ENCODE measurements at places on chromosomes 12 and 14.

DNA sequence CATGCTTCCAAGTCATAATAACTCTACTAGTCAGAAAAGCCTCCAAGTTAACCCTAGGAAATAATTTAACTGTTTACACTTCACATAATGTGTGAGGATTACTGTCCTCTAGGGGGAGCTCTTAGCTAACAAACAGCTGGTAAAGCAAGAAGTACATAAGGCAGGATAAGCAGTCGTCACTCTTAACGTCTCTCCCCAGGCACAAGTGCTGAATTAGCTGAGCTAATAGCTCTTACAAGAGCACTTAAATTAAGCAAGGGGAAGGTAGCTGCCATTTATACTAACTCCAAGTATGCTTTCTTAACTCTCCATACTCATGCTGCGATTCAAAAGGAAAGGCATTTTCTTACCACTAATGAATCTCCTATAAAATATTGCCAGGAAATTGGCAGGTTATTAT is 79.3 kb upstream of the TSPAN11 start:
- DNase-seq, result no peak

DNA sequence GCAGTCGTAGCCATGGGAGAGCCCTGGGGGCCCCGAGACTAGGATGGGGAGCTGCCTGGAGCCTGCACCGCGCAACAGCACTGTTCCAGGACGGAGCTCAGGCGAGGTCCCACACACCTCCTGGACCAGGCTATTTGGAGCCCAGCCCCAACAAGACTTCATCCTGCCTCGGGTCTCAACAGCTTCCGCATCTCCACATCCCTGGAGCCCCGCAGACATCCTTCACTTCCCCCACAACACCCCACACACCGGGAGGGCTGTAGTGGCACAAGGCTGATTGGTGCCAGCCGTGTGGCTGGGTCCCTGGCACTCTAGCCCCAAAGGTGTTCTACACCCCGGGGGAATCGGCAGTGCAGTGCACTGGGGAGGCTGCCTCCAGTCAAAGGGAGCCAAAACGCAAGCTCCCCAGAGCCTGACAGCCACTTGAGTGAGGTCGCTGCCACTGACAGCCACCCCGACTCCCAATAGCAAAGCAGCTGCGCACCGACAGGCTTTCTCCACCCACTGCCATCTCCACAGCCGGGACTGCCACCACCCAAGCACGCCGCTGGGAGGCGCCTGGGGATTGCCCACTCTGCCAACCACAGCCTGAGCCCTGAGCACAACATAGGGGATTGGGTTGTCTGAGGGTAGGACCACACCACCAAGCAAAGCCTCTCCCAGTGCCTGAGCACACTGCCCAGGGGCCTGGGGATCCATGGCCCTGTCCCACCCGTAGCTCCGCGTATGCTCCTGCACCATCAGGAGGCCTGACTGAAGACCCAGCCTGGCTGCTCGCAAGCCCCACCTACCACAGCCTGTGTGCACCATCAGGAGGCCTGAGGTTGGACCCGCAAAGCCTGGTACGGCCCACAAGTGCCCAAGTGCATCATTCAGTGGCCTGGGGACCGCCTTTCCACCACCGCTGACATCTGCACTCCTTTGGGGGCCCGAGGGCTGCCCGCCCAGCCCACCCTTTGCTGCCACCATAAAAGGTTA is 13.2 kb upstream of the KLRF1 start:
- DNase-seq, result peak; percentile 90

GRCh38 chr12:56188131-56188777 is 1.0 kb downstream of the SMARCC2 start:
- no peak for DNase-seq

GRCh38 chr14:24851406-24851805 is 198.5 kb downstream of the STXBP6 start:
- DNase-seq, result no peak

DNA sequence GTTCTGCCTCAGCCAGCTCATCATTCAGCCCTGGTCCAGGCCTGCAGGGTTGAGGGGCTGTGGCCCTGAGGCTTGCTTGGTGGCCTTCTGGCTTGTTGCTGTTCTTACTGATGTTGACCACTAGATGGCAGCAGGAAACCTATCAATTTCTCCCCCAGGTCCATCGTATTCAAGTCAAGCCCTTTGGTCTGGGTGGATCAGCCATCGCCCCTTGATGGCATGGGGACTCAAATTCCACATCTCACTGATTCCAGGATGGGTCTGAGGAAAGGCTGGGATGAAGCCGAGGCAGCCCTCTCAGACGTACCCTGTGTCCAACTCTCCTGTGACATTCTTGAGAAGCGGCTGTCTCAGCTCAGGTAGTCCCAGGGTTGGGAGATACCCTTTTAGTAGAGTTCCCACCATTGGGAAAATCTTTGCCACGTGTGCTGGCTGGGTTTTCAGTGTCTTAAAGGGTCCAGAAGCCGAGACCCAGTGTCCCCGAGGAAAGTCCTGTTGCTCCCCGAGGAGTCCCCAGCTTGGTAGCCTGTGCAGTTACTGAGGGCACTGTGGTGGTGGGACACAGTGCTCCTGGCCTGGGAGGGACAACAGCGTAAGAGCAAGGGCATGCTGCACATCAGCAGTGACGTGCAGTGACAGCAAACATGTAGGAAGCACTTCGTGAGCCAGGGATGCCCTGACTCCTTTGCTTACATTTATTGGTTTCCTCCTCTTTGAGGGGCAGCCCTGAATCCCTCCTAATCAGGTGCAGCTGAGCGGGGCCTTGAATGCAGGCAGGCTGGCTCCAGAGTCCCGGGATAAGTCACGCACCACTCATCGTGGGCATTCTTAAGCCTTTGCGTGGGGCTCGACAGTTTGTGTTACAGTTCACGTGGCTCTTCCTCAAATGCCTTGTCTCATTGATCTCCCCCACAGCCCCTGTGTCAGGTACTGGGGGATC is 58.6 kb downstream of the TSPAN9 start:
- peak; percentile 79 for DNase-seq
